ENCODE measurements at places on chromosomes 13 and 19.
A peak's percentile ranks its signal among the peaks of the same experiment; 100 is the strongest.

- DNase-seq: no peak
Measured at GRCh38 chr19:54206030-54206830, 5.6 kb downstream of the RPS9 start.

GRCh38 chr19:10214784-10215183, 16.3 kb downstream of the S1PR2 start:
- no peak for DNase-seq

DNA sequence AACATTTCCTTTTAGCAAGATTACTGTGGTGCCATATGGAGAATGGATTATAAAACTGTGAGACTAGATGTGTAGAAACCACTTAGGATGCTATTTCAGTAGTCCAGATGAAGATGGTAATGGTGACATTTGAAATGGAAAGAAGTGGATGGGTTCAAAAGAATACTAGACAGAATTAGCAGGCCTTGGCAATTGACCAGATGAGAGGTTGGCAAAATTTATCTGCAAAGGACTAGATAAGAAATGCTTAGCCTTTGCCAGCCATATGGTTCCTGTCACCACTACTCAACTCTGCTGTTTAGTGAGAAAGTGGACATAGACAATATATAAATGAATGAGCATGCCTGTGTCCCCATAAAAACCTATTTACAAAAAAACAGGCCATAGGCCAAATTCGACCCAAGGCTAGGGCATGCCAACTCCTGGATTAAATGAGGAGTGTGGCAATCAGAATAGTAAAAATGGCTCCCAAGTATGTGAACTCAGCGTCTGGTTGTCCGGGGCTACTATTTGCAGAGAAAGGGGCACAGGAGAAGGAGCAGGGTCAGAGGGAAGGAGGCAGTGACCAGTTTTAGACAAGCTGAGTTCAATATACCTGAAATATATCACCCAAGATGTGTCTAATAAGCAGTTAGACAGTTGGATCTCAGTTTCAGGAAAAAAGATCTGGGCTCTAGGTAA, 98.4 kb downstream of the ENOX1 start:
- no peak for DNase-seq

DNA sequence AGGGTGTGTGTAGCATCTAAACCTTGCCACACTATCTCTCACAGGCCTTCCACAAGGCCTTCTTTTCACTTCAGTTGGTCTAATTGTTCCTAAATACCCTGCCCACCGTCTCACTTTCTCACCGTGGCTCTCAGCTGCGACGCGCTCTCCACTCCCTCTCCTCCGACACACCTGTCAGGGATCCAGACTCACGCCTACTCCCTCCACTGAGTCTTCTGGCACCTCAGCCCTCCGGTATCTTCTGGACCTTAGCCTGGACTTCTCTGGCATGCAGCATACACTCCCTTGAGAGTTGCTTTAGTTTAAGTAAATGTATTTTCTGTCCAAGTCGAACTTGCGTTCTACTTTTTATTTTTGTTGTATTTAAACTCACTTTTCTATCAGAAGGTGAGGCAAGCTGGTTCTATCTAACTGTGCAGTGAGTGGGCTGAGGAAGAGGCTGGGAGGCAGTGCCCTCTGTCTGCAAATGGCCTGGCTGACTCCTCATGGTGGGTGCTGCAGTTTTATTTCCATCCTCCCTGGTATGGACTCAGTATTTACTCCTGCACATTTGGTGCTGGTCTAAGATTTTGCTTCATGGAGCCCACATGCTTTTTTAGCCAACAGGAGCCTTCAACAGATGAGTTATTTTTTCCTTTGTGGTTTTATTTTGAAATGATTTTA, 28.5 kb upstream of the ARGLU1 start:
- DNase-seq: no peak

GRCh38 chr13:51778392-51778791, 25.6 kb downstream of the DHRS12 start:
- DNase-seq: no peak

- no peak for DNase-seq
Measured at GRCh38 chr13:71474936-71475335, 392.1 kb downstream of the DACH1 start.

GRCh38 chr19:5023128-5023571, 54.2 kb downstream of the KDM4B start:
- no peak for DNase-seq

- DNase-seq: no peak
Measured at GRCh38 chr13:101739382-101740178, 287.1 kb downstream of the ITGBL1 start.

- no peak for DNase-seq
Measured at GRCh38 chr19:43675269-43675879, 5.4 kb upstream of the PLAUR start.

DNA sequence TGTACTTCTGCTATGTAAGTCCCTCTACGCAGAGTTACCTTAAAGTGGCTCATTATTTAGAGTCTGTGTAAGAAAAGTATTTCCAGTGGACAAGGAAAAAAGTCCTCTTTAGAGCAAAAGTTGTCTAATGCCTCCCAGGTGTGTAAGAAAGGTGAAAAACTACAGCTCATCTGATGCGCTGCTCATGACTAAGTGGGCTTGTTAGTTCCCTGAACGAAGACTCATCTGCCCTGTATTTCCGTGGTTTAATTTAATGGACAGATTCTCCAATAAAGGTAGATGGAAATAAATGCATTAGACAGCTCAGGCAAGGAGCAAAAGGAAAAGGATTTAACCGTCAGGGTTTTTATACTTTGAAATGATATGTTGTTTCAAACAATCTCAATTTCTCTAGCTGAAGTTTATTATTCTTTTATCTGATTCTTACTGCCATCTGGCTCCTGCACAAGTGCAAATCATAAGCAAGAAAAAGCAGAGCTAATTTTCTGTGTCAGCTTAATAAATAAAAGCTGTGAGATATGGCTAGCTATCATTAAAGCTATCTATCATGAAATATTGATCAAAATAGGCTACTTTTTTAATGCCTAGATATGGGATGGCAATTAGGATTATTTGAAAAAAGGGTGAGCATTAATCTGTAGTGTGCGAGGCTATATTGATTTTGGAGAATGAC, 73.7 kb upstream of the PCDH9 start:
- no peak for DNase-seq

DNA sequence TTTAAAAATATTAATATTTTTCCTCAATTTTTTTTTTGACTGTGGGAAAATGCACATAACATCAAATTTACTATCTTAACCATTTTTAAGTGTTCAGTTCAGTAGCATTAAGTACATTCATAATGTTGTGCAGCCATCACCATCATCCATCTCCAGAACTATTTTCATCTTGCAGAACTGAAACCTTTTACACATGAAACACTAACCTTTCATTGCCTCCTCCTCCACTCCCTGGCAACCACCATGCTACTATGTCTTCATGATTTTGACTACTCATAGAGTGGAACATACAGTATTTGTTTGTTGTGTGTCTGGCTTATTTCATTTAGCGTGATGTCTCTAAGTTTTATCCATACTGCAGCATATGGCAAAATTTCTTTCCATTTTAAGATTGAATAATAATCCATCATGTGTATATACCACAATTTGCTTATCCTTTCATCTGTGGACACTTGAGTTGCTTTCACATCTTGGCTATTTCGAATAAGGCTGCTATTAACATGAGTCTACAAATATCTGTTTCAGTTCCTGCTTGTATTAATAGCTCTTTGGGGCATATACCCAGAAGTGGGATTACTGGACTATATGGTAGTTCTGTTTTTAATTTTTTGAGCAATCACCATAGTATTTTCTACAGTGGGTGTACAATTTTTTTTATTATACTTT, 376.4 kb downstream of the MTUS2 start:
- DNase-seq: no peak

GRCh38 chr19:23822735-23823134, 64.0 kb upstream of the ZNF681 start:
- DNase-seq: no peak

DNA sequence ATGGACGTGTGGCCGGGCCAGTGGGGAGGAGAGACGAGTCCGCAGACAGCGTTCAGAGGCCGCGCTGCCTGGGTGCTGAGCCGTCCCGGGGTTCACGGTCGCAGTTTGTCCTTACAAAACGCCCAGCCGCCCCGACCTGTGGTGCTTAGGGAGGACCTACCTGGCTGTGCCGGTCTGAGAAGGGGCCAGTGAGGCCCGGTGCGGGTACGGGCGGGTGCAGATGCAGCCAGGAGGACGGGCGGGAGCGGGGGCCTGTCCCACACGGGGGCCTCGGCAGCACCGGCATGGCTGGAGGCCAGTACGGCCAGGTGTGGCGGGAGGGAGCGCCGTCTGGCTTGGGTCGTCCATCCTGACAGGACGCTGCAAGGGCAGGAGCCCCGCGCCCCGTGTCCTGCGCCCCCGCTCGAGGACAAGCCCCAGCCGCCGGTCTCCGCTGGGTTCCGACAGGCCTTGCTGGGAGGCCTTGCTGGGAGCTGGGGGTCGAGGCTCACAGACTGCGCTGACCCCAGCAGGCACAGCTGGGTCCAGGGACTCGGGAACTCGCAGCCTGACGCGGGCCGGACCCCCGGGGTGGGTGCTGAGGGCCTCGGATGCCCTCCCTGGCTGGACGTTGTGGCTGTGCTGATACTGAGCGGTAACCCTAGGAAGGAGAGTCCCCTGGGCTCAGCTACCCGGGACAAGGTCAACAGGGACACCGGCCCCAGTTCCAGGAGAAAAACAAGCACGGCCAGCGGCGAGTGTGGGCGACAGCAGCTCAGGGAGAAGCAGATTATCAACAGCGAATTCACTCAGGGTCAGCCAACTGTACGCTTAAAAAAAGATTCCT, 5.3 kb upstream of the PROZ start:
- peak; percentile 76 for DNase-seq

DNA sequence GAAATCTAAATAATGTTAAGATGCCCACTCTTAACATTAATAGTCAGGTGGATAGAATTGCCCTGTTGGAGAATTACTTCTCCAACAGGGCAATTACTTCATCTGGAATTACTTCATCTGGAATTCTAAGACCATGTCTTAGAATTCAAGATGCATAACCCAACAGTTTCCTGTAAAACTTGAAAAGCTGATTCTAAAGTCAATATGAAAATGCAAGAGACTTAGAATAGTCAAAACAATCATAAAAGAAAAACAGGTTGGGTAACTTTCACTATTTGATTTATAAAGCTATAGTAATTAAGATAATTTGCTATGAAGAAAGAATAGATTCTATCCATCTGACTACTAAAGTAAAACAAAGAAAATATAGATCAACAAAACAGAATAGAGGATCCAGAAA, 75.2 kb downstream of the ABCC4 start:
- no peak for DNase-seq
